GM12891 (cell line): ENCODE measurements at places on chromosomes 1 and 21.

DNA sequence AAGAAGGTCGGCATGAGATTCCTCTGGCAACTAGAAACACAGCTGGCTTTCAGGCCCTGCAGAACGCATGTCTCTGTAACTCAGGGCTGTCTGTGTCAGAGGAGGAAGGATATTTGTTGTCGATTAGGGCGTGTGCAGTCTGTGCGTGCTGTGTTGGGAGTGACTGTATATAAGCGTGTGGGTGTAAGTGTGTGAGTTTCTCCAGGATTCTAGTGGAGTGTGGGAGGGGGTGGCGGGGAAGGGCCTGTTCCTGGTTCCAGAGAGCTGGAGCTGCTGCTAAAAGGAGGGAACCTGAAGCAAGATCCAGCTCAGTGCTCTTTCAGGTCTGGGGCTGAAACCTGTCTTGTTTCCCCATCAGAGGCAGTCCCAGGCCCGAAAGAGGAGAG lies 74.3 kb downstream of the SLC16A1 start:
- no peak for DNase-seq

GRCh38 chr1:82223091-82223490 lies 422.4 kb downstream of the ADGRL2 start:
- no peak for DNase-seq

DNA sequence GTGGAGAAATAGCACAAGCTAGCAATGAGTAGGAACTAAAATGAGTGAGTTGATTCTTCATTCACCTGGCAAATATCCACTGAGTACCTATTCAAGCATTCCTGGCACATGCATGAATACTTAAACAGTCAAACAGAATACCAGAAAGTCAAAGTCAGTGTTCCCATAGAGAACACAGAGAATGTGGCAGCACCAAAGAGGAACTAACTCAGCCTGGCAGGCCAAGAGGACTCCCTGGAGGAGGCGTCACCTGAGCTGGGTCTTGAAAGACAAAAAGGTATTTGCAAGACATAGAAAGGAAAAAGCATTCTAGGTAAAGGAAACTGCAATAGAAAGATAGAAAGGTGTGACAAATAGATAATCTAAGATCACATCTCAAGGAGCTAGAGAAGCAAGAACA lies 49.7 kb downstream of the DMRTA2 start:
- DNase-seq, result no peak

- no peak for DNase-seq
Measured at GRCh38 chr1:73770109-73770905, 427.7 kb downstream of the LRRIQ3 start.

GRCh38 chr1:39199593-39199992 lies 4.9 kb upstream of the MACF1 start:
- no peak for DNase-seq
